ENCODE measurements at places on chromosomes 7 and 10.

DNA sequence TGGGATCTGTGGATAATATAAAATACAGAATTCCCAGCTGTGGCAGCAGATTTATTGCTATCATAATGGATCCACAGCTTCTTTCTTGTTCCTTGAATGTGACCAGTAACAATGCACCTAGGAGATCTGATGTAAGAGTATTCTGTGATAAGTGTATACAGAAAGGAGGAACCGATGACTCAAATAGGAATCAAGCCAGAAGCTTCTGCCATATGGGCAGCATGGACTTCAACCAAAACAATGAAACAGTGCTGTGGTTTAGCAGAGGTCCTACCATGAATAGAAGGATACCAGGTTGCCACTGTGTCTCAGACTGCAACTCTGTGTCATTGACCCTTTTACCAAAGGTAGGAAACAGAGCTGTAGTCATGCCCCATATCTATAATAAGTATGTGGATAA, 81.8 kb downstream of the PTPRZ1 start:
- no peak for DNase-seq

DNA sequence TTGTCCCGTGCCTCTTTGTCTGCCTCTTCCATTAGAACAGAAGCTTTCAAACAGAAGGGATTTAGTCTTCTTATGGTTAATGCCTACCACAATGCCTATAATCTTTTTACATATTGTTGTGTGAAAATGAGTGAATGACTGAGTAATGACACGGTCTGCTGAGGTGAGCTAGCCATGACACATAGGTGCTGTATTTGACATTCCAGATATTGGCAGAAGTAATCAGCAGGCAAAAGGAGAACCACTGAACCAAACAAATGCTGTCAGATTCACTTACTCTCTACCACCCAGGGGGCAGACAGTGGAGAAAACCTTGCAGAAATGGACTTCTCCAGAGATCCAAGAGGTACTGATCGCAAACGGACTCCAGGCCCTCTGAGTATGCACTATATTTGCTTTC, 377.2 kb upstream of the VWC2 start:
- DNase-seq, result no peak

DNA sequence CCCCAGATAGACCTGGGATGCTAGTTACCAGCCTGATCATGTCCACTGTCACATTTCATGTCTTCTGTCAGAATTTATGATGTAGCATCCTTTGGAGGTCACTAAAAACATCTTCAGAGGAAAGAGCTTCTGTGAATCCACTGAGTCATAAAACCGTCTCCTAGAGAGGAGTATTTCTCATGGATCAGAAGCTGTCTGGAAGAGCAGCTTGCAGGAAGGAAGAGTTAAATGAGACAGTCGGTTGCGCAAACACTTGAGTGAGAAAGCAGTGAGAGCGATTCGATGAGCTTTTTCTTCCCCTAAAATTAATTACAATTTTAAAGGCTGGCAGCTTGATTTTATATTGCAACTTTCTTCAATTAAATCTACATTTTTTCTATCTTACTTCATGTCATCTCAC, 47.2 kb upstream of the WDR11 start:
- DNase-seq, result no peak

GRCh38 chr10:78817361-78817760, 251.4 kb upstream of the ZMIZ1 start:
- DNase-seq, result peak; percentile 5

GRCh38 chr7:148727501-148728278, 29.0 kb downstream of the CUL1 start:
- no peak for DNase-seq

DNA sequence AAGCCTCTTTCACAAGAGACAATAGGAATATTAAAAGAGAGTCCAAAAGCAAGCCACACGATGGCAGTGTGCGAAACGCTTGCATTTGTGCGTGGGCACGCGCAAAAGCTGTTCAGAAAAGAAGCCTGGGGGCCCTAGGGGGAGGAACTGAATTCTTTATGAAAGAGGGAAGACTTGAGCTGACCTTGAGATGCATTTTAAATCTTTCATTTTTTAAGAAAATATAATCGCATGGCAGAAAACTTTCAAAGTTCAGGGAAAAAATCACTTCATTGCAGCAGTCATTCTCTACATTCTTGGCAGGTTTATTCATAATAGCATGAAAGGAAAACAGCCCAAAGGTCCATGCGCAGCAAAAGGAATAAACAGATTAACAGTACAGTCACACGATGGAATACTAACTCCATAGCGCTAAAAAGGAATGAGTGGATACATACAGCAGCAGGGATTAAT, 206.5 kb upstream of the PRKCQ start:
- DNase-seq, result no peak

- DNase-seq, result no peak
These were observed 468.8 kb upstream of the NRP1 start for GRCh38 chr10:33803248-33803647.

DNA sequence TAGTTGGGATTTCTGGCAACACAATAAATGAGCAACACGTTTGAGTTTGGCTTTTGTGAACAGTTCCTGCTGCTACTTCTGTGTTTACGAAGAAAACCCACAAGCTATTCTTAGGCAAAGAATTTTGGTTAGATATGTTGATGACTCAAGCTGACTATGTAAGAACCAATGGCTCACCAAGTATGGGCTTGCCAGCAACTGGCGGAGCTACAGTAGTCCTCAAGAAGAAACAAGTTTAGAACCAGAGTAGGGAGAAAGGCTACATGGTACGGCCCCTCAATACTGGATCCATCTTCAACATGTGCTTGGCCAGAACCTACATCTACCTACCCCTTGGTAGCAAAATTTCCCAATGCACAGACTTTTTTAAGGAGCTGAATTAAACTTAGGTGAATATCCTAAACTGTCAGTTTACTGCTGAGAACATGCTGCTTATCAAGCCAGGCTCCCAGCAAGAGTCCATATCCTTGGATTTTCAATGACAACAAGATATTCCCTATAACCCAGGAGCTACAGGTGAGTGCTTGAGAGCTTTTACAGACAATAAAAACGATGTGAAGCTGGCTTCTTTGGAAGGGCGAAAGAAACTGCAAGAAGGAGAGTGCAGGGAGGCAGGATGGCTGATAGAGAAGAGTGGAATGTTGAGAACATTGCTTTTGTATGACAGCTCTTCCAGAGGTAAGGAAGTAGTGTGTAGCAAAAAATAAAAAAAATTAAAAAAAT, 74.3 kb upstream of the ASAH2 start:
- peak; percentile 48 for DNase-seq
